H4 (cell line): ENCODE measurements at places on chromosomes 11 and 22. TPM values are rescaled to one million over a fixed set of nuclear protein-coding genes. Genes with fewer than 3 reads are reported as not detected.

The KCNJ5 gene
- total RNA-seq, result not detected in 2 replicates

- no peak for DNase-seq
These were observed 32.2 kb upstream of the APOA1 start for GRCh38 chr11:116869610-116870009.

DNA sequence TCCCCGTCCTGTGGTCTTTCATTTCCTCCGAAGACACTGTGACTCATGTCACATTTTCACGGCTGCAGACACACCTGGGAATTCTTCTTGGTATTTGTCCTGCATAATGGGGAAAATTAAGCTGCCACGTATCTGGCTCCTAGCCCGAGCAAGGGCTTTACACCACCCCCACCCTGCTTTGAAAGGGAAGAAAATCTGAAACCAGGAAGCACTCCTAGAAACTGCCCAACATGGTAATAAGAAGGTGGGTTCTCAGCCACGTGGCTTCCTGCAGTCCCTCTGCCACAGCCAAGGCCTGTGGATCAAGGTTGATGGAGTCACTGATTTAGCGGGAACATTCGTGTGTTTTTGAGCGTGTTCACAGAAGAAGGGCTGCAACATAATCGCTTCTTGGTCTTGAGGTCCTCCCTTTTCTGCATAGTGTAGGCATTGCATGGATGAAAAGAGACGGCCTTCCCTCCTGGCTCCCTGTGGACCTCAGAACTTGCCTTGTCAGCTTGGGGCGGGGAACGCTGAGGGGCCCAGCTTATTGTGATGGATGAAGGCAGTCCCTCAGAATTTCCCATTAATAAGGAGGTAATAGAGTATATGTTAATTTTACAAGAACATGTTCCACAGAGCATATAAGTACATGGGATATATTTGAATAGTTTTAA is 292.0 kb downstream of the NTM start:
- no peak for DNase-seq

The MS4A4E gene
- total RNA-seq, result not detected in 2 replicates

- DNase-seq, result peak; percentile 36
These were observed 39.7 kb downstream of the USP35 start for GRCh38 chr11:78228467-78228866.

The CBLIF gene
- total RNA-seq, result not detected in 2 replicates

The FLRT1 gene
- 0.80 and 1.4 TPM in 2 replicates for total RNA-seq

- DNase-seq, result no peak
These were observed 23.1 kb upstream of the CHST1 start for GRCh38 chr11:45688472-45689033.

GRCh38 chr11:32045456-32045855 is 45.4 kb upstream of the RCN1 start:
- DNase-seq, result no peak

The RELA gene
- total RNA-seq, result 26.3 and 48.1 TPM in 2 replicates
